ENCODE measurements at places on chromosomes 13 and 19.

DNA sequence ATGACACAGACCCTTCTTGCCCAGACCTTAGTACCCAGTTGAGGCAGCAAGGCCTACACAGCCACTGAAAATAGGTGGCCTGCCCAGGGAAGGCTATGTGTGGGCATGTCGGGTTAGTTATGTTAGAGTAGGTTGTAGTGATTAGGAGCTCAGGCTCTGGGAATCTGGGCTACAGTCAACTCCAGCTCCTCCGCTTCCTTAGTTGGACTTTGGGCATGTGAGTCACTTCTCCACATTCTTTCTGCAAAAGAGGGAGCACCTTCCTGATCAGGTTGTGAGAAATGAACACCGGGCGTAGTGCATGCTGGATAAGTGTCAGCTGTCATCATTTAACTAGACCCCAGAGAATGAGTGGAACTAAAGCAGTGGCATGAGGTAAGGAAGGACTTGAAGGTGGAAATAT lies 64.8 kb downstream of the ARHGAP35 start:
- no peak for DNase-seq

DNA sequence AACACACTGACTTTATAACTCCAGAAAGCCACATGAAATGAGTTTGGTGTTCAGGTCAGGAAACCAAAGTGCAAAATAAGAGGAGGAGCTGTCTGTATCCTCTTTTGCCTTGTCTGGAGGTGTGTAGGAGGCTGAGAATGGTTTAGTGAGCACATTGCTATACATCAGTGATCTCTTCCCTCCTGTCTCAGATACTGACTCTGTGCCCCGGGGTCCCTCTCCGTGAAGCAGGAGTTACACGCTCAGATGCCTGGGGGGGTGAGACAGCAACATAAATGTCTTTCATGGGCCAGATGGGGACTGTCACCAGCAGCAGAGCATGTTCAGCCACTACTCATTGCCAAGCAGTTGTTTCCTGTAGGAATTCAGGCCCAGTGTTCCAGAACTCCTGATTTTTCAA lies 285.4 kb downstream of the ATP8A2 start:
- DNase-seq, result no peak

DNA sequence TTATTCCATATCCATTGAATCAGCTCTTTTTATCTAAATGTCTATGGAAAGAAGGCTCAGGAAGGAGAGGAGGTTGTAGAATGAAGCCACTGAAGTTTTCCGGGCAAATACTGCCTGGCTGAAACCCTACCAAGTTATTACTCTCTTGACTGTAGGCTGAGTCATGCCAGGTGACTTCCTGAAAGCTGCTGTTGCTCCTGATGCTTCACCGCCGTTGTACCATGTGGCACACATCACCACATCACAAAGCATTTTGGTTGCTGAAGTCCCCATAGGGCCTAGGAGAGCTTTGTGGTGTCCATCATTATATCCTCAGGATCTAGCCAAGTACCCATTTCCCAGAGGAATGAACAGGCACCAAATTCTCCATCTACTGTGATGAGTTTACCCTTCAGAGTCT lies 11.1 kb upstream of the TDRD12 start:
- DNase-seq, result no peak

GRCh38 chr19:41367848-41368301 lies 3.9 kb upstream of the B9D2 start:
- no peak for DNase-seq

- DNase-seq, result no peak
These were observed 7.1 kb downstream of the MIDN start for GRCh38 chr19:1255186-1256161.

DNA sequence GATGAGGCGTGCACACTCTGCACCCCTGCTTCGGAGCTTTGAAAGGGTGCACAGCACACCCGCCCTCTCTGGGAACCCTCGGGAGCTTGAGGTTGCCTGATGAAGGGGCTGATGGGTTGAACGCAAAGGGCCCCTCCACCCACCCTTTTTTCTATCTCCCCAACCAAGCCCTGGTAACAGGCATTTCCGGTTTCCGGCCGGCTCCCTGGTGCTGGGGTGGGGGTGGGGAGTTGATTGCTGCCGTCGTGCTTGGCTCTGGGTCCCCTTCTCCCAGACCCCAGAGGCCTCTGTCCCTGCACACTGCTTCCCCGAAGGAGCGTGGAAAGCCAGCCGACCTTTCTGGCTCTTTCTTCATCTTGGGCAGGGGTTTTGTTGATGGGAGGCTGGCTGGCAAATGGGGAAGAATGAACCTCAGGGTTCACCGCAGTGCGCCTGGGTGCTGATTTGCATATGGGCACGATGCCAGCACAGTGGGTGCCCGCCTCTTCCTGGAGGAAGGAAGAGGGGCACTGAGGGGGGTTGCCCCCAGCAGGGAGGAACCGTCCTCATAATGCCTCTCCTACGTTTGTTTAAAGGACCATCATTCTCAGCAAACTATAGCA lies 29.1 kb downstream of the VAV1 start:
- no peak for DNase-seq

DNA sequence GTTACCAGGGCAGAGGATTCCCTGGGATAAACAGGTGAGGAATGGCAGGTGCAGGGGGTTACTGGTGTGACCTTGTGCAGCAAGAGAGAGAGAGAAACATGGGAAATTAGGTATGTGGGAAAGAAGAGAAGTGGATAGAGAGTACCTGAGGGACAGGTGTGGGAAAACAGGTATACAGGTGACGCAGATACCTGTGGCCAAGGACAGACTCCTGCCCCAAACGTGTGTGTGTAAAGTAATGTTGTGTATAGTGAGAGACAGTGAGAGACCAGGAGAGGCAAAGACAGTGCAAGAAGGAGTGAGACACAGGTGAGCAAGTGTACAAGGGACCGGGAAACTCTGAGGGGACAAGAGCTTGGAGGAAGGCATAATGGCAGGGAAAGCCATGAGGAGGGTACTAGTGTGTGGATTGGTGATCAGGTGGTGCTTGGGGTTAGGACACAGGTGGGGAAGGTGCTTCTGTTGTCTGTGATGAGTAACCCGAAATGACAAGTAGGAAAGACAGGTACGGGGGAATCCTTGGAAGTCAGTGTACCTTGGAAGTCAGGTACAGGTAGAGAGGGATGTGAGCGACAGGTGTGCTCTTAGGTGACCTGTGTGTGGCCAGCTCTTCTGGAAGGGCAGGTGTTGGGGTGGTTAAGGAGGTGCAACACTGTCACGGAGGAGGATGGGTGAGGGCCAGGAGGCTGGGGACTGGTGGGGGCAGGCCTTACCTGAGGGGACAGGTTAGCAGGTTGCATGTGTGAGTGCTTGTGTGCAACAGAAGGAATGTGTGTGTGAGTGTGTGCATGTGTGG lies 2.8 kb downstream of the ERFL start:
- no peak for DNase-seq

- no peak for DNase-seq
These were observed 68.1 kb downstream of the GNG7 start for GRCh38 chr19:2634228-2634951.

- no peak for DNase-seq
These were observed 7.0 kb downstream of the C2CD4C start for GRCh38 chr19:401866-402511.

DNA sequence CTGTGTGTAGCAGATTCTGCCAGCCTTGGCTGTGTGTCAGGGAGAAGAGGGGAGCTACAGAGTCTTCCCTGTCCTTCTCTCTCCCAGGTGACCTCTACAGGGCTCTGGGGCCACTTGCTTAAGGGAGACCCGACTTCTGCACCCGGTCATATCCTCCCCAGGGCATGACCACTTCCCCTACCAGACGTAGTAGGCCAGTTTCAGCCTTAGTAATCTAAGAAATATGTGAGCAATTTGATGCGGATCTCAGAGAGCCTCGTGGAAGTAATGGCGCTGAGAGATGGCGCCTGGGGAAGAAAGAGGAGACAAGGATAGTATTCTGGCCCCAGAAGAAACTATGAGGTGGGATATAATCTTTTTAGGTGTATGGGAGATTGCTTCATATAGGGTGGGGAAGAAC lies 41.9 kb downstream of the NFIX start:
- no peak for DNase-seq

GRCh38 chr19:17125728-17126677 lies 50.4 kb downstream of the MYO9B start:
- DNase-seq, result peak; percentile 70

GRCh38 chr19:23822735-23823134 lies 64.0 kb upstream of the ZNF681 start:
- DNase-seq, result no peak

DNA sequence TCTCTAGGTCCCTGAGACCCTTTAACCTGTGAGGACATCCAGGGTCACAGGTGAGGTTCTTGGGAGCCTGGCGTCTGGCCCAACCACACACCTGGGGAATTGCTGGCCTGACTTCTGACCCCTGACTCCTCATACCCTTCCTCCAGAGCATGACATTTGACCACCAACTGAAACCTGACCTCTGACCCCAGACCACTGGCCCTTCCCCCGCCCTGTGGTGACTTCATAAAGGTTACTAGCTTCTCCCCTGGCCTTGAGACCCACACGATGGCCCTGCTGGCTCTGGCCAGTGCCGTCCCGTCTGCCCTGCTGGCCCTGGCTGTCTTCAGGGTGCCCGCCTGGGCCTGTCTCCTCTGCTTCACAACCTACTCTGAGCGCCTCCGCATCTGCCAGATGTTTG lies at the start of gene SPACA6:
TSS of gene SPACA6 (plus strand) at position 71 of the 400 bp plus-strand sequence. CDS start at position 268, 197 bp downstream.
- DNase-seq, result no peak

DNA sequence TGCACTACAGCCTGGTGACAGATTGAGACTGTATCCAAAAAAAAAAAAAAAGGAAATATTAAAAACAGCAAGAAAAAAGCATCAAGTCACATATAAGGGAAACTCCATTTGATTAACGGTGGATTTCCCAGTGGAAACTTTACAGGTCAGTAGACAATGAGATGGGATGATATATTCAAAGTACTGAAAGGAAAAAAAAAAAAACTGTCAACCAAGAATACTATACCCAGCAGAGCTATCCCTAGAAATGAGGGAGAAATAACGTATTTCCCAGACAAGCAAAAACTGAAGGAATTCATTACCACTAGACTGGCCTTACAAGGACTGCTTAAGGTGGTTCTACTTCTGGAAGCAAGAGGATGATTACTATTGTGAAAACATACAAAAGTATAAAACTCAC lies 87.4 kb downstream of the C1QTNF9 start:
- no peak for DNase-seq

- no peak for DNase-seq
These were observed 4.9 kb downstream of the ZAR1L start for GRCh38 chr13:32310134-32310706.

- no peak for DNase-seq
These were observed 14.6 kb upstream of the C13orf42 start for GRCh38 chr13:51125495-51126226.

DNA sequence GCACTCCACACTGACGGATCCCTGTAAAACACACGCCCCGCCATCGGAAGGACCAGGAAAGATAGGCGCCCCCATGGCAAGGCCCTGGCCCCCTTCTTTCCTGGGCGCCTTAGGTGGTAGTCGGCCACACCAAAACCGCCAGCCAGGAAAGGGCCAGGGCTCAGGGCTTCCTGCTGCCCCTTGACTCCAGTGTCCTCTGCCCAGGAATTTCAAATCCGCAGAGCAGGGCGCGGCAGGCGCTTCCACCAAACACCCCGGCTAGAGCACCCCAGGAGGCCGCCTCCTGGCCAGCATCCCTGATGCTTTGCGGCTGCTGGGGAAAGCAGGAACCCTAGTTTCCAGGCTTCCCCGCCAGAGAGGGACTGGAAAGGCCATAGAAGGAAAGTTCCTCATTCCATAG lies 57.5 kb downstream of the ZNF726 start:
- DNase-seq, result no peak

- DNase-seq, result no peak
These were observed 15.7 kb downstream of the STK11 start for GRCh38 chr19:1220976-1221903.

GRCh38 chr19:46928951-46929350 lies 68.2 kb downstream of the ARHGAP35 start:
- DNase-seq, result no peak

DNA sequence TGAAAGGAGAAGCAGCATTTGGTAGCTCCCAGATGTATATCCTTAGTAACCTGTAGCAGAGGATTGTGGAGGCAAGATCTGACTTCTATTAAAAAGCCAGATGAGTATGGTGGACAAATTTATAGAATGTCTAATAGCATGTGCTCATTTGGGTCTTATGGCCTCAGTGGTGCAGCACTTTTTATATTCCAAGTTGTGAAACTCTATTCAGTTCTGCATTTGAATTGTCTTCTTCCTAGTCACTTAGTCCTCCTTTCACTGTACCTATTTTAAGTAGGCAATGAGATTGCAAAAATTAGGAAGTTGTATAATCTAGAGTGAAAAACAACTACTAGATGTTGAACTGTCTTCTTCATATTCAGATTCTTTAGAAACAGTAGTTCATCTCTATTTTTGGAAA lies 412.5 kb upstream of the PCDH9 start:
- no peak for DNase-seq
